Inflammatory macrophage treated with lipopolysaccharide for 1 hour (primary cell): ENCODE measurements at places on chromosomes 1 and 21.

DNA sequence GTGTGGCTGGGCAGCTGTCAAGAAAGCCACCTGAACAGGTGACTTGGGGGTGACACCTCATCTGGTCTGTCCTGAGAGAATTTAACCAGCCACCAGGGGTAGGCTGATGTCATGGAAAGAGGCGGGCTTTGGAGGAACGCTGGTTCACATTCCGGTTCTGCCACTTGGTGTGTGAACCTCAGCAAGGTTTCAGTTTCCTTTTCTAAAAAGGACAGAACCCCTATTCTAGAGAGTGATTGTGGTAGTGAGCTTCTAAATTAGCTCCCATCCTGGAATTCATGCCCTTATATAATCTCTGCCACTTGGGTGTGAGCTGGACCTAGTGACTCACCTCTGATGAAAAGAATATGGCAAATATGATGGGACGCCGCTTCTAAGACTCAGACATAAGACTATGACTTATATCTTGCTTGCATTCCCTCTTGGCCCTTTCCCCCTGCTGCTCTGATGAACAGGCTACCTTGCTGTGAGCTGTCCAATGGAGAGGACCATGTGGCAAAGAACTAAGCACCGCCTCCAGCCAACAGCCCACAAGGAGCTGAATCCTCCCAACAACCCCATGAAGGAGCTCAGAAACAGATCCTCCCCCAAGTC, 332.1 kb downstream of the RRAGC start:
- DNase-seq, result no peak

GRCh38 chr1:3895279-3895950, 4.7 kb downstream of the C1orf174 start:
- no peak for DNase-seq

GRCh38 chr21:44399151-44399954, 45.9 kb downstream of the TRPM2 start:
- no peak for DNase-seq

DNA sequence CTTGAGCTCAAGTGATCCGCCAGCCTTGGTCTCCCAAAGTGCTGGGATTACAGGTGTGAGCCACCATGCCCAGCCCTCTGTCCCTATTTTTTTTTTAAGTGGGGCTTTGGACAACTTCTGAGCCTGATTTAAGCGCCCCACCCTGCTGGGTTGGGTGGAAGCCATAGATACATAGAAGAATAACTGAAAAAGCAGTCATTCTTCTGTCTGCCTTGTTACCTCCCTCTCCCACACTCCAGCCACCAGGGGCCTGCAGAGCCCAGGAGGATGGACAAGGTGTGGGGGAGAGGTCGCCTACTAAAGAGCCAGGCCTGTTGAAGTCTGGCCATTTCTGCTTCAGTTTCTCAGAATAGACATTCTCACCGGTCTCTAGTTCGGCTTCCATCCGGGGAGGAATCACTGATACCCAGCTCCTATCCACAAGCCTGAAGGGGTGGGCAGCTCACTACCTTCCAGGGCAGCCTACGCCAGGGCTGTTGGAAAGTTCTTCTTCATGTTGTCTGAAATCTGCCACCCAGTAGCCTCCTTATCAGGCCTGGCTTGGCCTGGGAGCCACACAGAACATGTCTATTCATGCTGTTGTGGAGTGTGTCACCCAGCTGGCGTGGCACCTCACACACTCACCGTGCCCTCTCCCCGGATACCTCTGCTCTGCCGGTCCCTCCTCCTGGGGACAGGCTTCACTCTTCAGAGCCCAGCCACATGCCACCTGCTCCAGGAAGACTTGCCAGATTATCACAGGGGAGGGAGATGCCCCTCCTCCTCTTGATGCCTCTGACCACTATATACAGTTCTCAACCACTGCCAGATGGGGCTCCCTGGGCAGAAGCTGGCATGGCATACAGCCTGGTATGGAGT, 27.7 kb downstream of the KNCN start:
- no peak for DNase-seq

DNA sequence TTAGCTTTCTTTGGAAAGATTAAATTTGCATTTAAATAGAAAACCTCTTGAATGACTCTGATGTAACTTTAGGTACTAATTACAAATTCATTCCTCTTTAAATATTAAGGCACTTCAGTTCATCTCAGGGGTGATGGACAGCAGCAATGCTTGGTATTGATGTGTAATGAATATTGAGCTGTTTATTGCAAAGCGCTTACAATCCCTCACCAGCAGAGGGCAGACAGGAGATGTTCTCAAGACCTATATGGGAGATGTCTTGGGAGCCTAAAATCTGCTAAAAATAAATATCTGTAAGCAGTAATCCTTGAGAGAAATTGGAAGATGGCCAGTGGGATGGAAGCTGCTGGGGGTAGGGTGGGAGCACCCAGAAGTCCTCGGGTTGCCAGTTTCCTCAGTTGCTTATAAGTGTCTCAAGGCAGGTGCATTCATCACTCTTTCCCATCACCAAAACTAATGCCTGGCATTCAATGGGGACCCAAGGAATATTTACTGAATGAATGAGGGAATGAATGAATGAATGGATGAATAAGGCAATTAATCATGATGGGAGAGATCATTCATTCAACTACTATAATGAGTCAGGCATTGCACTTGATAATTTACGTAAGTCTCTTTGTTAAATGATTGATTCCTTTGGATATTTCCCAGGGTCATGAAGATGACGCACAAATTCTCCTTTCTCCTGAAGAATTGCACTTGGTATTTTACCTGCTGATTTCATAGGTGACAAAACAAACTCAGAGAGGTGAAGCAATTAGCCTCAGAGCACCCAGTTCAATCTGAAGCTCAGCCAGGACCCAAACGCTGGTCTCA, 2.3 kb downstream of the KLHDC8A start:
- peak; percentile 42 for DNase-seq
